ENCODE measurements at places on chromosomes 1 and 21.

DNA sequence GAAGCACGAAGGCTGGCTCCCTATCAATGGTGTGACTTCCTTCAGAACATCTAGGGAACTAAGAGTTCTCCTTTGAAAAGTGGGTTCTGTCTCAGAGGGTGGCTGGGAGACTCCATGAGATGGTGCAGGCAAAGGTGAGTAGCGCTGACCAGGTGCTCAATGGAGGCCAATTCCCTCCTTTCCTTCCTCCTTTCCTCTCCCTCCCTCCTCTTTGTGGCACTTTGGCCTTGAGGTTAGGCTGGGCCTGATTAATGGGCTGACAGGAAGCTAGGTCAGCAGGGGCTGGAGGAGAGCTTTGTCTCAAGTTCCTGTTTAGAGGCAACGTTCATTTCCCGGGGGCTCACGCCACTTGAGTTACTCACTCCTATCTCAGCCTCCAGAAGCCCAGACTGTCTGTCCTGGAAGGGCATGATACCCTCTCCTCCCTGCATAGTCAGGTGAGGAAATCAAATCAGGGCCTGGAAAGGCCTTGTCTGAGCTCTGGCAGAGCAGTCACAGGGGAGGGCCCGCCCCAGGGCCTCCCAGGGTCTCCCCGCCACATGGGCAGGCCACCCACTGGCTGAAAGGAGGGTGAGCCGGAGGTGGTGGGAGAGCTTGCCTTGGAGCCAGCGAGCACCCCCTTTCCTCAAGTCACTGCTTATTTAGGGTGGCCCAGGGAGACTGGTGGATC lies 58.4 kb upstream of the SSBP3 start:
- no peak for DNase-seq

DNA sequence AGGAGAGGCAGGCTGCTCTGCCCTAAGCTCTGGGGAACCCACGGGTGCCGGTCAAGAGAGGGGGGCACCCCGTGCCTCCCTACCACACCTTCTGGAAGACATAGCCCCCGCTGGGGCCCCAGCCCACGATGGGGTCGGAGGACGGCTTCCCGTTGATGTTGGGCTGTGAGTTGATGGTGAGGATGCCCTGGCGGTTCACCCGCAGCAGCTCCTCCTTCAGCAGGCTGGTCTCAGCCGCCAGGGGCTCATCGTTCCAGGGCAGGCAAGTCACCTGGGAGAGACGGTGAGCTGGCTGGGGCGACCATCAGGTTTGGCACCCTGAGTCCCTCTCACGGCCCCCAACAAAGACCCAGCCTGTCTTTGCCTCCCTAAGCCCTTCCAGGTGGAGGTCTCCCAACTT lies 11.9 kb downstream of the MTHFR start:
- no peak for DNase-seq

DNA sequence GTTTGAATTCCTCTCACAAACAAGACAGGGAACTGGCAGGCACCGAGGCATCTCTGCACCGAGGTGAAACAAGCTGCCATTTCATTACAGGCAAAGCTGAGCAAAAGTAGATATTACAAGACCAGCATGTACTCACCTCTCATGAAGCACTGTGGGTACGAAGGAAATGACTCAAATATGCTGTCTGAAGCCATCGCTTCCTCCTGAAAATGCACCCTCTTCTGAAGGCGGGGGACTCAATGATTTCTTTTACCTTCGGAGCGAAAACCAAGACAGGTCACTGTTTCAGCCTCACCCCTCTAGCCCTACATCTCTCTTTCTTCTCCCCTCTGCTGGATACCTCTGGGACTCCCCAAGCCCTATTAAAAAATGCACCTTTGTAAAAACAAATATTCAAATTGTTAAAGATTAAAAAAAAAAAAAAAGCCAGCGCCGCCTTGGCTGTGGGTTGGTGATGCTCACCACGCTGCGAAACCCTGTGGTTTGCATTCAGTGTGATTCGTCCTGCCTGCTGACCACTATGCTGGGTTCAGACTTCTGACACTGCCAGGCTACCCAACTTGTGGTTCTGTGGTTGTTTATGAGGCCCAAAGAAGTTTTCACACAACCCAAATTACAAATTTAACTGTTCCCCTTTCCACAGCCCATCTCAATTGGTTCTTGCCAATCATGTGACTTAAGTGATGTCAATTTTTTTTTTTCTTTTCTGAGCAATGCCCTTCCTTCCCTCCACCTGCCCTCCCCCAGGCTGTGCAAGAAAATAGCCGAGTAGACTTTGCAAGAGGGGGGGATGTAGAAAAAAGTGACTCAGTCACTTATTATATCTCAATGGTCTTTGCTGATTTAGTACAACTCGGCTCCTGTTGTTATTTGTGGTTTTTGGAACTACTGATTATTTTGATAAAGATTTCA lies at the start of gene RUNX1:
TSS of gene RUNX1 (minus strand) at position 597 of the 912 bp plus-strand sequence.
- peak; percentile 95 for DNase-seq

DNA sequence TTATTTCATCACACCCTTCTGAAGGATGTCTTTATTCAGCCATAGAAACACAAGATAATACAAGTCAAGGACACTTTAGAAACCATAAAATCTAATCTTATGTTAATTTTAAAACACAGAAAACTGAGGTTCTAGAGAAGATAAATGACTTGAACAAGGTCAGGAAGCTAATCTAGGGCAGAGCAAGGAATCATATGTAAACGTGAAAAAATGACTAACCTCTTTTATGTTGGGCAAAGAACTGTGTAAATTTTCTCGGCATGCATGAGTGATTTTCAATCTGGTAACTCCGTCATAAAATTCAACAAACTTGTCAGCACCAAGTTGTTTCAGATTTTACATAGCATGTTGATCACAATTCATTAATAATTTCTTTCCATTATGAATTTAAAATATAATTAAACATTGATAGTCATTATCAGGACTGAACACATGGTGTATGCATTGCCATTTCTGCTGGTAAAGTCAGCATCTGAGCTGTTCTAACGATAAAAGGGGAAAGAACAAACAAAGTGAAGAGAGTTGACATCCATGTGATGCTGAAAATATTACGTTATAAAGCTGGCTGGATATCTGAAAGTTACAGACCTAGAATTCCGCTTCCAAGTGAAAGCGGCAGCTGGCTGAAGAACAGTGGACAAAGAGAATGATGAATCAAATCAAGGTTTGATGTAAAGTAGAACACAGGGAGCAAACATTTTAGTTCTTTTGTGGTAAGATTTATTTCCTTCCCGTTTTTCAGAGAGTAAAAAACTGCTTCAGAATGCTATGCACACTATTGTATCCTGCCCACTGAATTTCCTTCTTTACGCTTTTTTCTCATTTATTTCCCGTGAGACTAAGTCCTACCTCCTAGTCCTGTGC lies 1037.4 kb upstream of the TMPRSS15 start:
- DNase-seq, result no peak

GRCh38 chr1:52814465-52814864 lies 28.1 kb upstream of the ZYG11A start:
- DNase-seq, result no peak

- DNase-seq, result no peak
Measured at GRCh38 chr1:12180315-12180714, 13.5 kb downstream of the TNFRSF1B start.
